Stimulated activated CD4-positive, alpha-beta T cell treated with anti-CD3 and anti-CD28 coated beads, Interleukin-12 subunit alpha, Interleukin-12 subunit beta, amount 100 ng/mL, for 48 hours (primary cell): ENCODE measurements at places on chromosomes 12 and 14.

GRCh38 chr12:40248585-40249297, 23.9 kb downstream of the LRRK2 start:
- DNase-seq, result no peak

DNA sequence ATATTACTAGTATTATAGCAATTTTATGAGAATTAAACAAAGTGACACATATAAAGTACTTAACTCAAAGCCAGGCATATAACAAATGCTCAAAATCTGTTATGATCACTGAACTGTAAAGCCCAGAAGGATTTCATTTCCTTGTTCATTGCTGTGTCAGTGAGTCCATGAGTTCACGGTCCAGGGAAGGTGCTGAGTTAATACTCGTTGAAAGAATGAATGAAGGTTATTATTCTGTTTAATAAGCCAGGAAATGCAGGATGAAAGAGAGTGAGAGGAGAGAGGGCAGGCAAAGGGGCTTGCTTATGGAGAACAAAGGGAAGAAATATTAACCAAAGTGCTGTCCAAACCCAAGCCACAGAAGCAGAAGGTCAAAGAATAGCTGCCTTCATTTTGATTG, 40.2 kb upstream of the NT5DC3 start:
- no peak for DNase-seq

- no peak for DNase-seq
These were observed 110.1 kb downstream of the EML5 start for GRCh38 chr14:88682495-88683114.

DNA sequence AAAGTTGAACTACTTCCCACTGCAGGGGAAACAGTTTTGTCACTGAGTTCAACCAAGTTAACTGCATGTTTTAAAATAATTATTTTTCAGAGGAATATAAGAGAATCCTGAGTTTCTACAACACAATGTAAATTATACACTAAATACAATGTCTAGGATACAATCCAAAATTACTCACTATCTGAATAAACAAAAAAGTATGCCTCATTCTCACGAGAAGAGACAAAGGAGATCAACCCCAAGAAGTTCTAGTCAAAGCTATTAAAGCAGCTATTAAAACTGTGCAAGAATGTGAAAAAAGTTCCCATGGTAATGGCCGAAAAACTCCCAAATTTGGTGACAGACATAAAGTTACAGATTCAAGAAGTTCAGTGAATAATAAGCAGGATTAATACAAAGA, 8.8 kb upstream of the KCNK13 start:
- DNase-seq, result no peak

GRCh38 chr12:68370667-68371066, 38.5 kb upstream of the MDM1 start:
- no peak for DNase-seq

- no peak for DNase-seq
These were observed 3.4 kb upstream of the PPM1A start for GRCh38 chr14:60245380-60246177.

DNA sequence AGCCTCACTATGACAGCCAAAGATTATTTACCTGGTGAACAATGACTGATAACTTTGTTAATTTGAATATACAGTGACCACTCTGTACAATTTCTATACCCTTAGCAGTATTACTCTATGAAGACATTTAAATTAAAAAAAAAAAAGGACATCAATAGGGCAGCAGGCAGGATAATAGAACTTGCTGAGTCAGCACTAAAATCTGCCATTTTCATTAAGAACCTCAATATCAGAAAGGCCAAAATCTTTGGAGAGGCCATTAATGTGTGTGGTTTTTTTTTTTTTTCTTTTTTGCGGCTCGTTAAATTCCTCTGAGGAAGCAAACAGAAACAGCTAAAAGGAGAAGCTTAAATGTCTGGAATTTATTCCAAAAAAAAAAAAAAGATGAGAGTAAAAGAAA, 73.7 kb downstream of the FOXN3 start:
- no peak for DNase-seq

GRCh38 chr12:14284184-14284722, 81.2 kb upstream of the ATF7IP start:
- DNase-seq, result no peak

DNA sequence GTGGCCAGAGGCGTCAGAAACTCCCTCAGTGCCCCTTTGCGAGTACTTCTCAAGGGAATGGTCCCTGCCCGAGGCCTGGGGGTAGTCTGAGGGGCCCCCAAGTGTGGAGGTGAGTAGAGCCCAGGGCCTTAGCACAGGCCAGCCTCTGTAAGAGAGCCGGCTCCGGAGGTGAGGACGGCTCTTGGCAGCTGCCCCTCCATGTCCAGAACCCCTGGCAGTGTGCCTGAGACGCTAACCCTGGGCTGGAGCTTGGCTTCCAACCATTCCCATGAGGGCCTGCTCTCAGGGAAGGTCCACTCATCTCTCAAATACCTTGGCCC, 61.7 kb downstream of the PRMT8 start:
- no peak for DNase-seq

- no peak for DNase-seq
These were observed 14.7 kb downstream of the TUBA1A start for GRCh38 chr12:49174218-49174617.

DNA sequence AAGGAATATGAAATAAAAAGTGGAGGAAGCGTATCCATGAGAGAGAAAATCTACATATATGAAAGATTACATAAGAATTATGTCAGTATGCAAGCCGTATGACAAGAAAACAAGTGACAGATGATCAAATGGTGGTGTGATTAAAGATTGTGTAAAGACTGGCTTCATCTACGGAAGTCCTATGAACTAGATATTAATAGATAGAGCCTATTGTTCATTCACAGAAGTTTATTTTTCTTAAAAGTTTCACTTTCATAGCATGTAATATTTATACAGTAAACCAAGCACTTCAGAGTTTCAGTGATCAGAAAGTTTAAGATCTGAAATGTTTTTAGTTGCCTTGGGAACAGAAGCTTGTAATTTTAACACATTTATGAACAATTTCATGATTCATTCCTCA, 84.5 kb downstream of the VRK1 start:
- DNase-seq, result no peak

DNA sequence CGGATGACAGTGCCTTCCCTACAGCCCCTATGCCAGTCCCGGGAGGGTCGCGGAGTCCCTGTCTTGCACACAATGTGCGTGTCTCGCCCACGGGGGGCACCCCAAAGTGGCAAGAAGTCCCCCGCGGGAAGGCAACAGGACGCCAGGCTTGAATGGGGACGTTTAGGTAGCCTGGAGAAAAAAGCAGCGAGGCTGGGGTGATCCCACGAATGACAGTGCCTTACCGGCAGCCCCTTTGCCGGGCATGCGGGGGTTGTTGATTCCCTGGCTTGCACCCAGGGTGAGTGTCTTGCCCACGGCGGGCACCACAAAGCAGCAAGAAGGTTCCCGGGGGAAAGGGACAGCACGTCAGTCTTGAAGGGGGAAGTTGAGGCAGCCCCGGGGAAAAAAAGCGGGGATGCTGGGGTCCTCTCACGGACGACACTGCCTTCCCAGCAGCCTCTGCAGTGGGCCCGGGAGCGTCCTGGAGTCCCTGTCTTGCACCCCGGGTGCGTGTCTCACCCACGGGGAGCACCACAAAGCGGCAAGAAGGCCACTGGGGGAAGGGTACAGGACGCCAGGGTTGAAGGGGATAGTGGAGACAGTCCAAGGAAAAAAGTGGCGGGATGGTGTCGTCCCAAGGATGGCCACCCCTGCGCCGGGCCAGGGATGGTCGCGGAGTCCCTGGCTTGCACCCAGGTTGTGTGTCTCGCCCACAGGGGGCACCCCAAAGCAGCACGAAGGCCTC, 156.8 kb upstream of the ALG10B start:
- DNase-seq, result no peak

DNA sequence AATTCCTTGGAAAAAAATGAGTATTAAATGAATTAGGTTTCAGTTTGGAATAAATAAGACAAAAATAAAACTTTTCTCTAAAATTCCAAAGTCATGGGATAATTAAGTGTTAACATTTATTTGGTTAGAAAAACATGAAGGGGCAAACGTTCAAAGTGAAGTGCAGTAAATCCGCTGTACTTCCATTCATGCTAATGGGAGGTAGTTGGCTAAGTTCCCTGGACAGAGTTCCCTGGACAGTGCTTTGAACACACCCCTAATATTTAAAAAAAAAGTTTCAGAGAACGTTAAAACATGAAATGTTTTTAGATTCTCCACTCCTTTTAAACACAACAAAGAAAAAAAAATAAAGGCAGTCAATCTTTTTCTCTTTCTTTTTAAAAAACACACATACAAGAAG, 16.3 kb downstream of the ALX1 start:
- no peak for DNase-seq

DNA sequence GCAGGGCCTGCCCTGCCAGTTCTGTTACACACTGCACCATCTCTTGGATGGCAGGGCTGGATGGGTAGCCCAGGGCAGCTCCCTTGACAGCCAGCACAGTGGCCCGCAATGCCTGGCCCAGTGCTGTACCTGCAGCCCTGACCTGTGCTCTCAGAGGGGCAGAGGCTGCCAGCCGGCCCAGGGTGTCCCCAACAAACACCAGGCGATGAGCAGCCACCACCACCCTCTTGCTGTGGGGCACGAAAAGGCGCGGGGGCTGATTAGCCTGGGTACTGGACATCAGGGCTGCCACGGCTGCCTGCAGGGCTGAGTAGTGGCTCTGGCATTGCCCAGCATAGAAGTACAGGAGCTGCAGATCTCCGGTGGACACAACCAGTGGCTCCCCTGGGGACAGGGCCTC, 4.6 kb upstream of the SLC22A17 start:
- no peak for DNase-seq
